Dorsolateral prefrontal cortex (tissue), 122 donors: ENCODE measurements at places on chromosomes 13 and 19.
A peak's percentile ranks its signal among the peaks of the same experiment; 100 is the strongest.

DNA sequence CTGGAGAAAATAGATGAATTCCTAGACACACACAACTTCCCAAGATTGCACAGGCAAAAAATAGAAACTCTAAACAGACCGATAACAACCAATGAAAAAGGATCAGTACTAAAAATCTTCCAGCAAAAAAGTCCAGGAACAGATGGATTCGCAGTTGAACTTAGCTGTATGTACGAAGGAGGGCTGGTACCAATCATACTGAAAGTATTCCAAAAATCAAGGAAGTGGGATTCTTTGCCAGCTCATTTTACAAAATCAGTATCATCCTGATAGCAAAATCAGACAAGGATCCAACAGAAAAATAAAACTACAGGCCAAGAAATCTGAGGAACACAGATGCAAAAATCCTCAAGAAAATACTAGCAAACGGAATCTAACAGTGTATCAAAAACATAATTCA is 6.5 kb upstream of the LILRB2 start:
- DNase-seq: no peak

GRCh38 chr13:49256841-49257240 is 9.1 kb downstream of the CDADC1 start:
- no peak for DNase-seq

DNA sequence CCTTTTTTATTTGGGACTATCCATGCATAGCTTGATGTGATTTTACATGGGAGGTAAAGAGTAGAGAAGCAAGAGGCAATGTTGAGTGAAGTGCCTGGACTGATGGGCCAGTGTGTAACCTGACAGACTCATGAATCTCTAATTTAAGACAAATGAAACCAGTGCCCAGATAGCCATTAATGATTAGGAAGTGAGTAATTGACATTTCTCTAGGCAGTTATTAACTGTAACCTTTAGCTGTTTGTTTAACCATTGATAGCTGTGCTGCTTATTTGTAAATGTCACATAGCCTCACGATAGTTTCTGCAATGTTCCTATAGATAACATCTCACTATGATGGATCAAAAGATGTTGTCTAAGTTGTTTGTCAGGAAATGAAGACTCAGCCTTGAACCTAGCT is 1047.5 kb upstream of the SPRY2 start:
- DNase-seq: no peak

GRCh38 chr13:103772576-103772975 is 706.4 kb upstream of the SLC10A2 start:
- DNase-seq: no peak

GRCh38 chr19:53112286-53112685 is 9.1 kb upstream of the ZNF160 start:
- no peak for DNase-seq

GRCh38 chr13:110361365-110361911 is 54.4 kb downstream of the COL4A2 start:
- DNase-seq: no peak

DNA sequence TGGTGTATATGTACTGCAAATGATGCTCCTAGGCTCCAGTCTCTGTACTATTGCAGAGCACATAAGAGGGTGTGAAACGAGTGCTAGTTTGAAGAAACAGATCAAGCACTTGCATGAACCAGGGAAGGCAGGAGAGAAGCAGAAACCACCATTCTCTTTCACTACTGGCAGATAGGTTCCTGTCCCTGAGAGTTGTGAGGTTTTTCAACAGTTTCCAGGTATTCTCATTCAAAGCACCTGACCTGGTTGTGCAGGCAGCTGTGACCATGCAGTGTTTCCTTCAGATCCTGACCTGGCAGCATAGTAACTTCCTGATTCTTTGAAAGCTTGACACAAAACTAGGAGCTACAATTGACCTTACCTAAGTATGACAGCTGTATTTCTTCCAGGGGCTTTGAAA is 164.9 kb downstream of the UFM1 start:
- DNase-seq: no peak

GRCh38 chr13:44045180-44045562 is 165.5 kb downstream of the LACC1 start:
- DNase-seq: peak; percentile 41

GRCh38 chr13:57935965-57936364 is 304.4 kb downstream of the PCDH17 start:
- DNase-seq: no peak

GRCh38 chr13:40476175-40476958 is 190.1 kb downstream of the FOXO1 start:
- no peak for DNase-seq

DNA sequence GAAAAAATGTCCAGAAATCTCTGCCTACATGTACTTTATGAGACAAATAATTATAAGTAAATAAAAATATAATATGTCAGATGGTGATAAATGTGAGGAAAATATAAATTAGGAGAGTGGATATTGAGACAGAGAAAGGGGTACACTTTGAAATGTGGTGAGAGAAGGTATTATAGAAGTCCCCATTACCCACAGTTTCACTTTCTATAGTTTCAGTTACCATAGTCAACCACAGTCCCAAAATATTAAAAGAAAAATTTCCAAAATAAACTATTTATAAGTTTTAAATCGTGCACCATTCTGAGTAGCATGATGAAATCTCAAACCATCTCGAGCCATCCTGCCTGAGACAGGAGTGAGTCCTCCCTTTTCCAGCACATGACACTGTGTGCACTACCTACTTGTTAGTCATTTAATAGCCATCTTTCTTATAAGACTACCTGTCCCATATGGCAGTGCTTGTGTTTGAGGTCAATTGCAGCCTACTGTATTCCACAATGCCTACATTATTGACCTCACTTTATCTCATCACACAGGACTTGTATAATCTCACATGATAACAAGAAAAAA is 653.7 kb downstream of the DACH1 start:
- no peak for DNase-seq

DNA sequence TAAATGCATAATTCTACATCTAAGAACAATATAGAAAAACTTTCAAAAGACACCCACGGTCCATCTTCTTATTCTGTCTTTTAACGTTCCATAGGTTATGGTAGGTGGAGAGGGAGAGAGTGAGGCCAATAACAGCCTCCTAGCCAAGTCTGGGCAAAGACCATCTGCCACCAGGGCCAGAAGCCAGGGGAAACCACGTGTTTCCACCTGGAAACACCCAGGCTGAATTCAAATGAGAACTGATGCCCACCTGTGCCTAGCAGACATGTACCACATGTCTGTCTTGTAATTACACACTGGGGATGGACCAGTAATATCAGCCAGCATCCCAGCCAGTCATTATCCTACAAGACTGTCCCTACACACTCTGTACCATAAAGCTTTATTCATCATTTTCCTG is 1573.1 kb downstream of the EFNB2 start:
- DNase-seq: no peak

DNA sequence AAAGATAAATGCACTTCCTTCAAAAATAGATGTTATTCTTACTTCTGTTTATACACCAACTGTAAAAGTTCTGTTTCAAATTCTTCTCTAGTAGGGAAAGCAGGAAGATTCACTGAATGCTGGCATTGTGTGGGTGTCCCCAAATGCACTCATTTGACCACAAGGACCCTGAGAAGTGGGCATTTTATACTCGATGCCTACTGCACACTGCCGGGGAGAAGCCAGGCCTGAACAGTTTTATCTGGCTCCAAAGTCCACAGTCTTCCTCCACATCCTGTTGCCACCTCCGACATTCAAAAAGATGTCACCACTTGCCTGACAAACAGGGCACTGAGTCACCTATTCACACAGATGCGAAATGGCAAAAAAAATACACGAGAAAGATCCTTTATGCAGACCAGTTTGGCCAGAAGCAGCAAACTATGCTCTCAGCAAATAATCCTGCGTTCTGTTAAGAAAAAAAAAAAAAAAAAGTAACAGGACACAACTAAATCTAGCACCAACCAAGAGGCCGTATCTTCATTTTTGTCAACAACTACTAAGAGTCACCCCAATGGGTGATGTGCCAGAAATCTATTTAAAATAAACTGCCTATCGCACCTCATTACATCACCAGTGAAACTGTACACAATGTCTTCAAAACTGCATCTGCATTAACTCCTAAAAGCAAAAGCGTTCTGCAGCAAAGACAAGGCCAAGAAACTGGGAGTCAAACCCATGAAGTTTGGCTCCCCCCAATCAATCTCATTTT is 6.2 kb downstream of the ZC3H4 start:
- DNase-seq: no peak

GRCh38 chr19:35117116-35117515 is 1.5 kb downstream of the FXYD3 start:
- DNase-seq: no peak

GRCh38 chr13:41054212-41054877 is 7.0 kb upstream of the WBP4 start:
- no peak for DNase-seq

DNA sequence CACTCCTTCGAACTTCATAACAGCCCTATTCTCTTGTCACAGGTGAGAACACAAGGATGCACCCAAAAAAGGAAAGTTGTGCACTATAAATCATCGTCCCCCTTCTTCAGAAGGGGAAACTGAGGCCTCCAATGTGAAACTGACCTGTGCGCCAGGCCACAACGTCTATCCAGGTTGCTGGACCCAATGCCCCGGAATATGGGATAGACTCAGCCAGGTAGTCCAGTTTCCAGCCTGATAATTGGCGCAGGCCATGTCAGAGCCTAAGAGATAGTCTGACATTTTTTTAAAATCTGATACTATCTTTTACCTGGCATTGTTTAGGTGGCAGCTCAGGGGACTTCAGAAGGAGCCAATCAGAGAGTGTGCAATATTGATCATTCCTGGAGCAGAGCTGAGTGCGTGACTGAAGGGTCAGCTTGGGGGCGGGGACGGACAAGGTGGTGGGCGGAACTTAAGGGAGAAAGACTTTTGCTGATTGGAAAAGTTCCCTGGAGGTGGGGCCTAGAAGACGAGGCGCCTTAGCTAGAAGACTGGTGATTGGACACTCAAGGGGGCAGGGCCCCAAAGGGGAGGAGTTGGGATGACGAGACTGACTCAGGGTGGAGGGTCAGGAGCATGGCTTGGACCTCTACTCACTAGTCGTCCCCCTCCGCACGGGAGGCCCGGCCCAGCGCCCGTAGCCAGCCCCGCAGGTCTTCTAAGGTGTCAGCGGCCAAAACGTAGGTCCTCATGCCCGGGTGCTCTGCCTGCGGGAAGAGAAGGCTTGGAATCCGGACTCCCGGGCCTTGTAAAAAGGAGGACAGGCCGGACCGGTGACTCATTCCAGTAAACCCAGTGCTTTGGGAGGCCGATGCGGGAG is 8.5 kb downstream of the PLEKHA4 start:
- DNase-seq: no peak

- DNase-seq: no peak
These were observed 395.0 kb downstream of the EFNB2 start for GRCh38 chr13:106140476-106140875.

DNA sequence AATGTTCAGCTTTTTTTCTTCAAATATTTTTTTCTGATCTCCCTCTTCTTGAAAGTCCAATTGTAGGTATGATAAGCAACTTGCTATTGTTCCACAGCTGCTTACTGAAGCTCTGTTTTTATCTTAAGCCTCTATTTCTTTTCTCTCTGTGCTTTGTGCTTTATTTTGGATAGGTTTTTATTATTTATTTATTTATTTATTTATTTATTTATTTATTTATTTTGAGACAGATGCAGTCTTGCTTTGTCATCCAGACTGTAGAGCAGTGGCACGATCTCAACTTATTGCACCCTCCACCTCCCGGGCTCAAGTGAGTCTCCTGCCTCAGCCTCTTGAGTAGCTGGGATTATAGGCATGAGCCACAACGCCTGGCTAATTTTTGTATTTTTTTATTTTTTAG is 199.4 kb downstream of the KLF12 start:
- no peak for DNase-seq

DNA sequence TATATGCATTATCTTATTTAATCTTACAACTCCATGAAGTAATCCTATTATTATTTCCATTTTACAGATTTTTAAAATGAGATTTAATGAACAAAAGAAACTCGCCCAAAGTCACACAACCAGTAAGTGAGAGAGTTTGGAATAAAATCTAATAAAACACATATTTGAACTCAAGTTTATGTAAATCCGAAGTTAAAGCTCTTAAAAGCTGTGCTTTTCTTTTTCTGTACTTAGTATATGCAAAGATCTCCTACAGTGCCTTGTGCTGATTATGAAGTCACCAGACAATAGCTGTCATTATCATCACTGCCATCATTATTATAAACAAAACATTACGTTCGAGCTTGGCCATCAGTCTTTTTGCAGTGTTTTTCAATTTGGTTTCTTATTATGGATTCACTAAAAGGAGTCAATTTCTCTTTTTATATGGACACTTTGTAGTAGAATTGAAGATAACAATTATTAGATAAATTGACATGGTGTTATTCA is 29.7 kb upstream of the ENOX1 start:
- no peak for DNase-seq

GRCh38 chr13:40026741-40027140 is 371.3 kb downstream of the COG6 start:
- no peak for DNase-seq

DNA sequence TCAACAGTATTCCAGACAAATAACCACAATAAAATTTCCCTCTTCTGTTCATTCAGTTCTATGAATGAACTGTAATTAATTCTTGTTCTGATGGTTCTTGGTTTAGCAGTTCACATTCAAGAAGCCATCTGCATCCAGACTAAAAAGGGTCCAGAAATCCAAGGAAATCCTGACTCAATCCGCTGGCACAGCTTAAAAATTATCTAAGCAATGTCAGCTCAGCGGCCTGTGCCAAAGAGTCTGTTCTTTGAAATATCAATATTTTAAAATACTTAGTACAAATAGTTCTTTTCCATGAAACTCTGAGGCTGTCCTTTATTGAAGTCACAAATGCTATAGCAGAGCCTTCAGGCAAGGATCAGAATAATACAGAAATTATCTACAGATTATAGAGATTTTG is 57.2 kb downstream of the DHRS12 start:
- DNase-seq: no peak

DNA sequence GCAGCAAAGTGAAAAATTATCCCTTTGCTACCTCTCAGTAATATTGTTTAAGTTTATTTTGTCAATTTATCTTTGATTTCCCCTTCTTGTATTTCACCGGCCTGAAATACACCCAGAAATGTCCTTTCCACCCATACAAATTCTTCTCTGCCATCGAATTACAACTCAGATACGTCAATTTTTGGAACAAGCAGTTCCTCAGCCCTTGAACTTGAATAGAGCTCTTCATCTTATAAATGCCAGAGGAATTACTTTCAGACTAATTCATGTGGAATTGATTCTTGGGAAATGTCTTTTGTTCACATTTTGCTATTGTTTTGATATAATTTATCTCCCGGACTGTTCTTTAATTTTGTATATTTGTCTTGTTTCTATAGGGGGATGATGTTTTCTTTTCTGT is 1359.3 kb upstream of the MIR17HG start:
- no peak for DNase-seq
